ENCODE measurements at places on chromosomes 7 and 10. TPM values are rescaled to one million over a fixed set of nuclear protein-coding genes. Genes with fewer than 3 reads are reported as not detected.

- H3K27ac ChIP-seq: no peak overlapping the region
- DNase-seq: no peak
- no peak overlapping the region for H3K4me3 ChIP-seq
- peaks cover 23% of the 10 kb centered on the region for H3K4me1 ChIP-seq
- no peaks in the 10 kb centered on the region for H3K27me3 ChIP-seq
- no peaks in the 10 kb centered on the region for H3K36me3 ChIP-seq
These were observed 191.9 kb downstream of the ABCA13 start for GRCh38 chr7:48363174-48363573.

GRCh38 chr10:131832056-131832685, 68.6 kb upstream of the PPP2R2D start:
- DNase-seq: no peak
- H3K36me3 ChIP-seq: no peaks in the 10 kb centered on the region
- no peaks in the 10 kb centered on the region for H3K27me3 ChIP-seq
- no peaks in the 10 kb centered on the region for H3K4me1 ChIP-seq

DNA sequence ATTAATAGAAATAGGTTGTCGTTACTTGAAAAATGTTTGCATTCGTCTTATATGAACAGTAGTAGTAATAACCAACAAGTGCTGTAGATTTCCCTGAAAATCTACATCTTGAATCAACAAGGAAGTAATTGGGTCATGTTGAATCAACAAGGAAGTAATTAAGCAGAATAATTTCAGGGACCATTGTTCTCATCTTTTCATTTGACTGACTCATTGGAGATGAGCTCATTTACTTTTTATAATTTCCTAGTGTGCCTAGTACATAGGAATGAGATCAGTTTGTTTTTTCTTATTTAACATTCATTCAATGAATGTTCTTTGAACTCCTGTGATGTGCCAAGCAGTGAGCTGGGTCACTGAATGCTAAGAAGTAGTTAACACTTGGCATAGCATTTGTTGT, 8.2 kb downstream of the CLDN12 start:
- H3K4me3 ChIP-seq: no peak overlapping the region
- H3K36me3 ChIP-seq: peaks cover 33% of the 10 kb centered on the region
- H3K27me3 ChIP-seq: no peaks in the 10 kb centered on the region
- no peak overlapping the region for H3K27ac ChIP-seq

DNA sequence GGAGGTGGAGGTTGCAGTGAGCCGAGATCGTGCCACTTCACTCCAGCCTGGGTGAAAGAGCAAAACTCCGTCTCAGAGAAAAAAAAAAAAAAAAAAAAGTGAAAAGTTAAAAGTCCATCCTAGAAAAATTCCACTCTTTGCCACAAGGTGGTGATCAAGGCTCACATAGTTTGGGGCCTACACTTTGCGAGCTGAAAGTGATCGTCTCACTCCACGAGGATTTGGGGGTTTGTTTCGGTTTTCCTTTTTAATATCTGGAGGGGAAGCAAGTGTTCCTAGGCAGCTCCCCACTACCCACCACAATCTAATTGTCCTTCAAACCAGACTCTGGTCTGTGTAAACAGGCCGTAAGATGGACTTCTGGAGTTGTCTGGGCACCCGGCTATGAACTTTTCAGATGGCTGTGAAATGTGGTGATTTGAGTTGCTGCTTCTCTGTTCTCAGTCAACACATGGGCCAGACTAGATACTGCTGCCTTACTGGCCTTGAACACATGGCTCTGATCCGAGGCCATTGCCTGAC, 27.1 kb downstream of the PRLHR start:
- H3K36me3 ChIP-seq: no peaks in the 10 kb centered on the region
- no peak overlapping the region for H3K27ac ChIP-seq
- no peaks in the 10 kb centered on the region for H3K27me3 ChIP-seq
- H3K4me1 ChIP-seq: peaks cover 30% of the 10 kb centered on the region
- peak; percentile 79 for DNase-seq
- no peak overlapping the region for H3K4me3 ChIP-seq

DNA sequence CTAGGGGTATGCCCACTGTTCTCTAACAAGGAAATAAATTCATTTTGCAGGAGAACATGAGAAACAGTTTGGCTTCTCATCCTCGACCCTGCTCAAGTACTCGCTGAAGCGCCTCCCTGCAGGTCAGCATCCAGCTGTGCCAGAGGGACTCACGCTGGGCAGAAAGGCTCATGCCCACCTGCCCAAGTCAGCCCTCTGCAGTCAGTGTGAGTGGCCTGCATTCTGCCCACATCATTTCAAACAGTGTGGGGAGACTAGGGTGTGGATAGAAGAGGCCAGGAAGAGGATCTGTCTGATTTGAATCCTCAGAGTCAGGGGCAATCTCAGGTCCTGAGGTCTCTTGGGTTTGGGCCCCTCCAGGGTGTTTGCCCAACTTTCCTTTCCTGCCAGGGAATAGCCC, 297.8 kb downstream of the ELMO1 start:
- H3K4me3 ChIP-seq: no peak overlapping the region
- H3K36me3 ChIP-seq: no peaks in the 10 kb centered on the region
- H3K27ac ChIP-seq: no peak overlapping the region
- no peaks in the 10 kb centered on the region for H3K27me3 ChIP-seq

GRCh38 chr10:52030051-52030790, 283.9 kb upstream of the DKK1 start:
- H3K4me3 ChIP-seq: no peak overlapping the region
- no peak overlapping the region for H3K27ac ChIP-seq
- no peaks in the 10 kb centered on the region for H3K4me1 ChIP-seq
- DNase-seq: no peak
- H3K36me3 ChIP-seq: no peaks in the 10 kb centered on the region
- H3K27me3 ChIP-seq: peaks cover 14% of the 10 kb centered on the region

Gene ATOH7
- not detected for total RNA-seq

GRCh38 chr10:114310346-114310745, 71.3 kb downstream of the VWA2 start:
- no peak overlapping the region for H3K27ac ChIP-seq
- peaks cover 8% of the 10 kb centered on the region for H3K36me3 ChIP-seq
- no peak overlapping the region for H3K4me3 ChIP-seq
- no peaks in the 10 kb centered on the region for H3K27me3 ChIP-seq
- peaks cover 12% of the 10 kb centered on the region for H3K4me1 ChIP-seq

Gene LEP
- not detected for total RNA-seq

DNA sequence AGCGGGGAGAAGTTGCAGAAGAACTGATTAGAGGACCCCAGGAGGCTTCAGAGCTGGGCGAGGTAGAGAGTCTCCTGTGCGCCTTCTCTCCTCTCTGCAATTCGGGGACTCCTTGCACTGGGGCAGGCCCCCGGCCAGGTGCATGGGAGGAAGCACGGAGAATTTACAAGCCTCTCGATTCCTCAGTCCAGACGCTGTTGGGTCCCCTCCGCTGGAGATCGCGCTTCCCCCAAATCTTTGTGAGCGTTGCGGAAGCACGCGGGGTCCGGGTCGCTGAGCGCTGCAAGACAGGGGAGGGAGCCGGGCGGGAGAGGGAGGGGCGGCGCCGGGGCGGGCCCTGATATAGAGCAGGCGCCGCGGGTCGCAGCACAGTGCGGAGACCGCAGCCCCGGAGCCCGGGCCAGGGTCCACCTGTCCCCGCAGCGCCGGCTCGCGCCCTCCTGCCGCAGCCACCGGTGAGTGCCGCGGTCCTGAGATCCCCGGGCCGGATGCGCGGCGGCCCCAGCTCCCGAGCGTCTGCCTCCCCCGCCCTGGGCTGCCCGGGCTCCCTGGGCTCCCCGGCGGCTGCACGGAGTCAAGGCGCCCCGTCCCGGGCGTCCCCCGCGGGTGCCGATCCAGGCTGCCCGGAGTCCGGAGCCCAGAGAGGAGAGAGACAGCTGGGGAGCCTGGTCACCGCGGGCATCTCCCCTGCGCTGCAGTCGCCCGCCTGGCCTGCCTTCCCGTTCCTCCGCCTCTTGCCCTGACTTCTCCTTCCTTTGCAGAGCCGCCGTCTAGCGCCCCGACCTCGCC, at the start of gene PLAU:
Gene PLAU (plus strand): TSS at position 369 of the 789 bp plus-strand sequence. CDS start 424 bp downstream, outside the sequence.
- H3K36me3 ChIP-seq: peaks cover 5% of the 10 kb centered on the region
- DNase-seq: no peak
- no peaks in the 10 kb centered on the region for H3K27me3 ChIP-seq
- H3K4me1 ChIP-seq: peaks cover 73% of the 10 kb centered on the region
- peak within 1 kb of the TSS; percentile 96 for H3K27ac ChIP-seq

GRCh38 chr7:135283959-135284638, 50.5 kb downstream of the STRA8 start:
- peaks cover 19% of the 10 kb centered on the region for H3K27me3 ChIP-seq
- no peak for DNase-seq
- H3K4me3 ChIP-seq: no peak overlapping the region
- H3K4me1 ChIP-seq: peaks cover 11% of the 10 kb centered on the region
- H3K27ac ChIP-seq: no peak overlapping the region

Gene DNAH11
- total RNA-seq: 0.91 TPM

DNA sequence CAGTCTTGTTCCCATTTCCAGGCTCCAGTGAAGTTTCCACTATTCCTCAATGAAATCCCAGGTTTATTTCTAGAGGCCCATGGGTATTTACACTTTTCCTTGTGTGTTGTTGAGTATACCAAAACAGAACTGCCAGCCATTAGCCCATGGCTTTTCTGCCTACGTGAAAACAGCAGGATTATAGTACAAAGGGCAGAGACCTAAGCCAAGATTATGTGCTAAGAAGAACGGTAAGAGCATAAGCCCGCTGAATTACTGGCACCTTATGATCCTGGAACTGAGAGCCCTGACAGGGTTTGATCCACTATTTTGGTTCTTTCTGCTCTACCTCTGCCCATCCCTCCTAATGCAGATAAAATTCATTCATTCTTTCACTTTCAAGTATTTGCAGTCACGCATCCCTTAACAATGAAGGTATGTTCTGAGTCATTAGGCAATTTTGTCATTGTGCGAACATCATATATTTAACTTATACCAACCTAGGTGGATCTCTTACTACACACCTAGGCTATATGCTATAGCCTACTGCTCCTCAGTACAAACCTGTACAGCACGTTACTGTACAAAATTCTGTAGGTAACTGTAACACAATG, 16.0 kb downstream of the SEMA3C start:
- no peaks in the 10 kb centered on the region for H3K27me3 ChIP-seq
- H3K27ac ChIP-seq: peak overlapping the region; percentile 85
- peaks cover 40% of the 10 kb centered on the region for H3K4me1 ChIP-seq
- peak; percentile 45 for DNase-seq

DNA sequence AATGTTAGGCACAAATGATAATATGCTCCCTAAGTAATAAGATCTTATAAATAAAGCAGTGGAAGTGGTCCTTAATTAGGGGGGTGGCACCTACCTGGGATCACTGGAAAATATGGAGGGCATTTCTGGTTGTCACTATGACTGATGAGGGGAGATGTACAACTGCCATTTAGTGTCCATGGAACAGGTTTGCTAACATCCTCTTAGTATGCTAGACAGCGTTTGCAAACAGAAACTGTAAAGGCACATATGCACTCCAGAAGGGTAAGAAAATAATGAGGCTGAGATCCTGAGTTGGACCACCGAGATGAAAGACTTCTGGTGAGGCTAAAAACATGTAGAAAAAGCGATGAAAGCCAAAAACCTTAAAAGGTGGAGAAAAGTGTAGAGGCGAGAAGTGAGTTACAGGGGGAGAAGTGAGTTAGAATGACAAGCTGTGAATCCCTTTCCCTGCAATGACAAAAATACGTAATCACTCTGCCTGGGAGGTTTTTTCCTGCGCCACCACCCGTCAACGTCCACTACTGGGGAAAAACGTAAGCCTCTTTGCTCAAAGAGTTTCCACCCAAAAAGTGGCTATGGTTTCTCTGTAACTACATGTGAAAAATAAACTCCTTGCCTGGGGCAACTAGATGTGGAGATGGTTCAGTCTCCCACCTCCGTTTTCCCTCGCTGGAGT, 767 bp downstream of the KRIT1 start:
- no peaks in the 10 kb centered on the region for H3K27me3 ChIP-seq
- peak overlapping the region; percentile 98 for H3K27ac ChIP-seq
- DNase-seq: no peak
- H3K36me3 ChIP-seq: peaks cover 29% of the 10 kb centered on the region

Gene AKR1C4
- not detected for total RNA-seq

DNA sequence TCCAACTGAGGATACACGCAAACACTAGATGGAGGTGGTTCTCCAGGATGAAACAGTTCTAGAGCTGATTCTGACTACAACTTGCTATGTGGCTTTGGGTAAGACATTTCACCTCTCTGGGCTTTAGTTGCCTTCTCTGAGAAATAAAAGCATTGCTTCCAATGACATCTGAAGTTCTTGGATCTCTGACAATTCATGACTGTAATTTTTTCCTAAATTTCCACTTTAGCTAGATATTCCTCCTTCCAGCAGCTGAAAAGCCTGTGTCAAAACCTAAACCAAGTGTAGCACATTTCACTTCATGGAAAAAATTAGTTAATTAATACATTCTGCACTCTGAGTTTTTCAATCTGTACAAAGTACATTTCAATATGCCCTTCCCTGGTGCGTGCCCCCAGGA, 50.0 kb upstream of the ANK3 start:
- H3K27ac ChIP-seq: no peak overlapping the region
- H3K4me3 ChIP-seq: no peak overlapping the region
- H3K4me1 ChIP-seq: no peaks in the 10 kb centered on the region
- no peak for DNase-seq

DNA sequence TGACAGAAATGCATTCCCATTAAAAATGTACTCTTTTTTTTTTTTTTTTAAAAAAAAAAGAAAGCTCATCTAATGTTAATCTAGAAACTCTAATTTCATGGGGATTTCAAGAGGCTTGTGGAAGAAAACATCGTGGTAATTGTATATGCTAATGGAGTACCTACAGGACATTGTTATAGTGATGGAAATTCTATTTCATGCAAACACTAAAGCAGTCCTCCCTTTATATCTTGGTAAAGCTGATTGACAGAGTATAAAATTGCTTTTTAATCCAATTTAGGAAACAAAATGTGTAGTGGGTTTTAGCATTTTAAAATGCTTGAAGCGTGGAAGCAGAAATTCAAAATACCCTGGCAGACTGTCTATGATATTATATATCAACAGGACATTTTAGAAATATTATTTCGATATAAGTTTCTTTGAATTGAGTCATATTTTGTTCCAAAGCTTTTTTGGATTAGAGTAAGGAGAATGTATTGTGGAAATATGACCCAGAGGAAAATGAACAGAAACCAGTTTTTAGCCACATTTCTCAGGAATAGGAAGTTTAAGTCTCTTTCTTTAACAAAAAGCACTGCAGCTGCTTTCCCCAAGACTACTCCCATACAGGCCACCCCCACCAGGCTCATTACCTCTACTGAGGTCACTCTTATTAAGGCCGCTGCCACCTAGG, 121.9 kb downstream of the WNT2 start:
- DNase-seq: no peak
- no peaks in the 10 kb centered on the region for H3K36me3 ChIP-seq
- no peak overlapping the region for H3K4me3 ChIP-seq
- H3K4me1 ChIP-seq: peaks cover 7% of the 10 kb centered on the region
- no peak overlapping the region for H3K27ac ChIP-seq
- H3K27me3 ChIP-seq: no peaks in the 10 kb centered on the region

Data from MCF 10A (cell line).